Stimulated activated CD4-positive, alpha-beta T cell treated with anti-CD3 and anti-CD28 coated beads, Interleukin-15, amount 100 ng/mL, for 1 hour (primary cell): ENCODE measurements at places on chromosomes 7 and 10.

DNA sequence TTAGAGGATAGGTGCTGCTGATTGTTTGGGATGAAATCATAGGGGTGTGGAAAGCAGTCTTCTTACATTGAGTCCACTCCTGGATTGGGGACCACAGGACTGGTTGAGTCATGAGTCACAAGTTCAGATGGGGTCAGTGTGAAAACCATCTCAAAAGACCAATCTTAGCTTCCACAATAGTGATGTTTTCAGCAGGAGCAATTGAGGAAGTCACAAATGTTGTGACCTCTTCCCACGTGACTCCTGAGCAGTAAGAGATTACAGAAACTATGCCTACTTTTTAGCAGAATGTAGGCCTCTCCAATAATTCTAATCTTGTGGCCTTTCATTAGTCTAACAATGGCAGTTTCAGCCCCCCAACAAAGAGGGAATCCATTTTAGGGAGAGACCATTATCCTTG, 256.9 kb upstream of the CDC14C start:
- no peak for DNase-seq

GRCh38 chr7:44309271-44310091, 15.9 kb downstream of the CAMK2B start:
- DNase-seq: peak; percentile 31

GRCh38 chr10:58444876-58445275, 59.7 kb downstream of the TFAM start:
- DNase-seq: no peak

- DNase-seq: no peak
These were observed 24.7 kb downstream of the STAM start for GRCh38 chr10:17668435-17669184.

DNA sequence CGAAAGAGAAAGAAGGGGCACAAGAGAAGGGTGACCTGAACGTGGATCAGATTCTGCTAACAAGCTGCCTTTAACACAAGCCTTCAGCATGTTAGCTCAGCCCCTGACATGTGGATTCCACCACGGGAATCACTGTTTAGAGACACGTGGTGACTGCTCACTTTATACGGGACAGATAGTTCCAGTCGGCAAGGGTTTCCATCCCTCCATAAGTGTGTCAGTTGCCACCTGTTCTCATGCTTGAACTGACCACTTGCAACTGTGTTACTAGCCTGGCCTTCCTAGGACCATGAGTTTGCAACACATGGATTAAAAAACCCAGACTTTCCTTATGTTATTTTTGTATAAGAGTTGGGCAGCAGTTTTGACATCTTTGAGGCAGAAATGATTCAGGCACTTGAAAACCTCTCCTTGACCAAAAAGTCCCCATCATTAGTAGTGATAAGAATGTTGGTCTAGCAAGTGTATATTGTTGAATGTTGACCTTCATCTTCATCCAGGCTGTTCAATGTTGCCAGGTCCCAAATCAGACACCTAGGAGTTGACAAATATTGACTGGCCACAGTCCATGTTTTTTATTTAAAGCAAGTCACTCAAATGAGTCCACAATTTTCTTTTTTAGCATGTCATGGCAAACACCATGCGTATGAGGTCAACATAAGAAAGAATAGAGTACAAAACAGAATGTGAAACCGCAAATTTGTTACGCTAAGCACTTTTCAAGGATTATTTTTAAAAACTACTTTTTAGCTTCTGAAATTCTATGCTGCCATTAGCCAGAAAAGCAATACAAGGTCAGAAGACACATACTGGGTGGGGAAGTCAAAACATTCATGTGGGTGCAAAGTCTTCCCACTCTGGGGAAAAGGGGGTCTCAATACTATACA, 101.6 kb downstream of the ABLIM1 start:
- DNase-seq: no peak

DNA sequence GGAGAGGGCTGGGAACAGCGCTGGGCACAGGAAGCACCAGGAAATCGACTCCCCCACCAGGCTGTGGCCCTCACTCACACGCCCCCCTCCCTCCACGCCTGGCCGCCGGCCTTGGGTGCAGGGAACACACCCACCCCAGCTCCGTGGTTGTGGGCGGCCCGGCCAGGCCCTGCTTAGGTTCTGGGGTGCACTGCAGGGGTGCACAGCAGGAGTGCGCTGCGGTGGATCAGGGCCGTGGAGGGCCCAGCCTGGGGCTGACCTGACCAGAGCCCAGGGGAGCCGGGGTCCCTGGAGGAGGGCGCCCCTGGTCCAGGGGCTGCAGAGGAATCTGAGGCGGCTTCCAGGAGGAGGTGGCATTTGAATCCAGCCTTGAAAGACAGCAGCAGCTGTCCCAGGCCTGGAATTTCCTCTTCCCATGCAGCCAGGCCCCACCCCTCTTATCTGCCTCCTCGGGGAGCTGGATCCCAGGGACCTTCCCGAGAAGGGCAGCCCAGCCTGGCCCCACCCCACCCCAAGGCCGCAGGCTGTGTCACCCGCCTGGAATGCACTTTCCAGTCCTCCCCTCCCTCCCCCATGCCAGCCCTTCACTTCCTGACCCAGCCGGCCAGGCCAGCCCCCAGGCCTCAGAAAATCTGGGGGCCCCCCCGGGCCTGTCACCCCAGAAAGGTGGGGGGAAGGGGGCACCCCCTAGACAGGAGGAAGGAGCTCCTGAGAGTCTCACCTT, 18.4 kb upstream of the PDGFA start:
- DNase-seq: no peak

DNA sequence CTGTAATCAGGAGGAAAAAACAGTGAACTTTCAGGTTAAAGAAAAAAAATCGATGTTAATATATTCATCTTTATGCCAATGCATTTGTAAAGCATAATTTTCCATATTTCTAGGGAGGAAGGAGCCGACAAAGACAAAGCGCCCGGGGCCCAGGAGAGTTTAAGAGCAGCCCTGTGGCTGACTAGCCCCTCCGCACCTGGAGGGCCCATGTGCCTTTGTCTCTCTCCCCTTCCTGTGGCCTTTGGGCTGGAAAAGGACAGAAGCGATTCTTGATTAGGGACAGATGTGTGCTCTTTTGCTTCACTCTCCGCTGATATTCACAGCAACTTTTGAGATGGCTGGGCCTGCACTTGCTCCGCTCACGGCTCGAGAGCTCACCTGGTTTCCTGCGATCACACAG, 23.1 kb downstream of the DDC start:
- DNase-seq: no peak

DNA sequence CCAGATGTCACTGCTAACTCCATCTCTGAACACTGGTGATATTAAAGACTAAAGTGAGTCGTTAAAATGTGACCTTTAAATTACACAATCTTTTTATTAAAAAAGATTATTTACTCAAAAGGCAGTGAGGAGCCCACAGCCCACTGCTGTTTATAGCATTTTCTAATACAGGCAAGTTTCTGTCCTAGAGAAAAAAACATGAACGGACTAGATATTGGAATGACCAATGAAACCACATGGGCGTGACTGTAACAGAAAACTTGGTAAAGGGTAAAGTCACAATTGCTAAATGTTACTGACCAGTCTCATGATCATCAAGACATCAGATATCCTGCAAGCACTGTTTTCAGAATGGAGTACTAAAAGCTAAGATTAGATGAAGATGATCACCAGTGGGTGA, 78.7 kb downstream of the FEZF1 start:
- DNase-seq: no peak

- peak; percentile 51 for DNase-seq
These were observed 11.8 kb upstream of the DRGX start for GRCh38 chr10:49407552-49408137.

- peak; percentile 80 for DNase-seq
These were observed at the start of gene TMEM248 for GRCh38 chr7:66920769-66921395. Gene TMEM248 (plus strand): TSS chr7:66921225. CDS start chr7:66941866, 20,641 bp downstream.

DNA sequence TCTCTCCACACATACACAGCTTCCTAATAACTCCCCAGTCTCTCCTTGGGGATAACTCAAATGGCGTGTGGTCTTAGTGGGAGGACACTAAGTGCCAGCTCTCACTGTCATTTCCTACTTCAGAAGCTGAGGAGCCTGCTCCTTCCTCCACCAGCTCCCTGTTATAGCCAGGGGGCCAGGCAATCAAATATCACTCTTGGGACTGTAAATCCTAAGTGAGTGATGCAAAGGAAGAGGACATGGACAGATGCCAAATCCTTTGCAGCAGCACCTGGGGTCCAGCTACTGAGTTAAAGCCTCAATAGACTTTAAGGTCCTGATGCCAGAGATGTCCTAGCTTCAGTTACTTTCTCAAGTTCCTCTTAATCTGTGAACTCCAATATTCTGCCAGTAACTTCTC, 34.1 kb downstream of the SEM1 start:
- DNase-seq: no peak

- no peak for DNase-seq
These were observed 109.1 kb downstream of the LSM5 start for GRCh38 chr7:32381024-32381601.

GRCh38 chr7:19202599-19202998, 57.4 kb upstream of the FERD3L start:
- DNase-seq: no peak

DNA sequence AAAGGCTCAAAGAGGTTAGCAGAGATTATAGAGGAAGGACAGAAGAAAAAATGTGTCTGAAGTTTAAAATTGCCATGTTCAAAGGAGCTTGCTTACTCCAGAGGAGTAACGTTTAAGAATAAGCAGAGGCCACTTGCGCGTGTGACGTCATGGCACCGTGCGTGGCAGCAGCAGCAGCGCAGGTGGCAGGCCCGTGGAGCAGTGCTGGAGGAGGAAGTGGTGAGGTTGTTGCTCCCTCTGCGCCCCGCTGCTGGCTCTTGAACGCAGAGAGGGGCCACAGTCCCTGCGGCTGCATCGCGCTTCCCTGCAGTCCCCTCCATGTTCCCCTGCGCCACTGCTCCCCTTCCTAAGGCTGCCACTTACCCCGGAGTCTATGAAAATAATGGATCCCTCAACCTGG, 37.5 kb downstream of the GDI2 start:
- peak; percentile 58 for DNase-seq

DNA sequence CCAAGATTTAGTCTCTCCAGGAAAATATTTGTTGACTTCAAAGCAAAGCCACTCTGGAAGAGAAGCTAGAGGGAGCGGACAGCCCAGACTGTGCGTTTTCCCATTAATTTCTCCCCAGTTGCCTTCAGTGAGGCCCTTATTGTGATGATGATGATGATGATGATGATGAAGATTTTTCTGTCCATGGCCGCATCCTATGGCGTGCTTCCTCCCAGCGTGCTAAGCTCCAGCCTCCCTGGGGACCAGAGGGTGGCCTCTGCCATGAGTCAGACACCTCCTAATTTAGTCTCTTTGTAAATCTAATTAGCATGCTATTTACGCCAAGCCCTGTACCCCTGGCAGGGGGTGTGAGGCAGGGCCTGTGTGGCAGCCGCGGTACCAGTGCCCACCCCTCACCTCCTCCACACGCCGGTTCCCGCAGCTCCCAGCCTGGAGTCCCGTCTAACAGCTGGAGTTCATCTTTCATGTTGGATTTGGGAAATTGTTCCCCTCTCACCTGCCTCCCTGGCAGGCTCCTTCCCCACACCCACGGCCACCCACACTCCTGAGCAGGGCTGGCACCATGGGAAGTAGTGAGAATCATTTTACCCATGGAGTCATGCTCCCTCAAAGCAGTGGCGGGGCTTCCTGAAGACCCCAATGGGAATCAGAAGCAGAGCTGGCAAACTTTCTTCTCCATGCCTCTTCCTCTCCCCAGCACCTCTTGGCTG, 92.2 kb downstream of the C10orf105 start:
- DNase-seq: no peak

GRCh38 chr7:115008465-115009114, 86.7 kb downstream of the MDFIC start:
- no peak for DNase-seq

DNA sequence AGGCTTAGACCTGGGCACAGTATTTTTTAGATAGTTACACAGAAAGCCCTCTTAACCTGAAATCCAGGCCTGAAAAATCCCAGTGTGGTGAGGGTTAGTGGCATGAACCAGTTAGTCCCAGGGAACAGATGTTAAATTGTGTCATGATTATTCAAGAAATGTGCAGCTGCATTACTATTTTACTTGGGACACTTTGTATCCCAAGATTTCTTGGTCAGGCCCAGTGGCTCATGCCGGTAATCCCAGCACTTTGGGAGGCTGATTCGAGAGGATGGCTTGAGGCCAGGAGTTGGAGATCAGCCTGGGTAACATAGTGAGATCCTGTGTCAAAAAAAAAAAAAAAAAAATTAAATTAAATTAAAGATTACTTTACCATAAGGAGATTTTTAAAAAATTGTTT, 36.0 kb upstream of the OTUD1 start:
- no peak for DNase-seq

DNA sequence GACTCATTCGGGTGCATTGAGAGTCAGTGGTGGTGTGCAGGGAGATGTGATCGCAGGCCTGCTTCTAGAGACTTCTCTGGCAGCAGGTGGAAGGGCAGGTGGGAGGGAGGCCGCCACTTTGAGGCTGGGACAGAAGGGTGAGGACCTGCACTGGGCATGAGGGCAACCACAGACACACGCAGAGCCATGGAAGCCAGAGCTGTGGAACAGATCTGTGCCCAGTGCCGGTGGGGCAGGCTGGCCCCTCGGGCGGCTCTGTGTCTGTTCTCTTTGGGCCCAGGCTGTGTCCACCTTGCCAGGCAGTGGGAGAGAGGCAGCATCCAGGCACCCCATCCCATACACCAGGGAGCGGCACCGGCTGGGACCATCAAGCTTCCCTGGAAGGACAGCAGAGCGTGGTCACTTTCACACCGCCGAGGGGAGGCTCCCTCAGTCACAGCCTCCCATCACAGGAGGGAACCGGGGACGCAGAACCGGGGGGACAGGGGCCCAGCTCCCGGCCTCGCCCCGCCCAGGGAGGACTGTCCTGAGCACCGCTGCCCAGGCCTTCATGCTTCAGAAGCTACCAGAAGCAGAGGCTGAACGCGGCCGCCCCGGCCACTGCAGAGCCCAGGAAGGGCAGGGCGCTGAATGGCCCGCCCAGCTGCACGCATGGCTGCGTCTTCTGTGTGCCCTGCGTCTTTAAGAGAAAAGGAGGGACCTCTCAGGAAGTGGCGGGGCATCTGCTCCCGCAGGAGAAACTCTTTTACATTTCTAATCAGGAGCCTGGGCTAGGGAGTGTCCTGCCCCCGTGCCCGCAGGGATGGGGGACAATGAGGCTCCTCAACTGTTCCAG, 32.1 kb downstream of the EN2 start:
- DNase-seq: no peak

- no peak for DNase-seq
These were observed 22.5 kb downstream of the UPP1 start for GRCh38 chr7:48111596-48111995.

GRCh38 chr7:28573059-28573553, 160.8 kb downstream of the CREB5 start:
- no peak for DNase-seq

GRCh38 chr7:28701731-28702130, 256.4 kb downstream of the TRIL start:
- DNase-seq: no peak
